ENCODE measurements at places on chromosomes 5 and 9.

DNA sequence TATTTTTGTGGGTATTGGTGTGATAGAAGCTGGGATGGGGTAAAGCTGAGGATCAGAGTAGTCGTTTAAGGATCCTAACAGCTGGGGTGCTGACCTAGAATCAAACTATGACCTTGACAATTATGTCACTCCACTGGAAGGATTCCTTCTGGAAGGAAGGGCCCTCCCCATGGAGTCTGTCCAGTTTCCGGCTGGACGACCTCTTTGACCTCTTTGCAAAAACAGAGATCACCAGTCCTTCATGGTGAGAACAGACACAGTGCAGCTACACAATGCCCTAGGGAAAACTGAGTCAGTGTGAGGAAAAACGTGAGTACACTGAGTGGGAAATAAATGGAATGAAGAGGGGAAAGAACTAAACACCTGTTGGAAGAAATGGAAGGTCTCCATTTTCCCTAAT is 445.6 kb downstream of the MAT2B start:
- DNase-seq = no peak

GRCh38 chr5:38297830-38298608 is 39.7 kb downstream of the EGFLAM start:
- DNase-seq = no peak

GRCh38 chr9:136650648-136651047 is 12.1 kb upstream of the EGFL7 start:
- DNase-seq = no peak

- no peak for DNase-seq
Observed at GRCh38 chr9:125323615-125324014, 62.0 kb downstream of the GAPVD1 start.

Data from germinal center (tissue), 1 donor.